ENCODE measurements at places on chromosomes 2 and 18. TPM values are rescaled to one million over a fixed set of nuclear protein-coding genes. Genes with fewer than 3 reads are reported as not detected.

- DNase-seq: no peak
Measured at GRCh38 chr18:34741401-34741800, 31.3 kb downstream of the DTNA start.

POTEI gene
- polyA plus RNA-seq: not detected

CCDC121 gene
- 1.2 TPM for polyA plus RNA-seq

TFPI gene
- polyA plus RNA-seq: not detected

UGT1A1 gene
- polyA plus RNA-seq: not detected

GRCh38 chr2:26450031-26450635 lies 27.8 kb downstream of the OTOF start:
- DNase-seq: no peak
